ENCODE measurements at places on chromosomes 7 and 10. TPM values are rescaled to one million over a fixed set of nuclear protein-coding genes. Genes with fewer than 3 reads are reported as not detected.
A peak's percentile ranks its signal among the peaks of the same experiment; 100 is the strongest.

GTF2IRD1 gene
- total RNA-seq = 49.1 TPM

AKR1D1 gene
- total RNA-seq = not detected

FGFR2 gene
- total RNA-seq = 27.4 TPM

WNT8B gene
- total RNA-seq = not detected

- ATAC-seq = no peak
These were observed 45.1 kb upstream of the INHBA start for GRCh38 chr7:41747961-41748360.

GRCh38 chr10:96765406-96766240, 45.3 kb upstream of the PIK3AP1 start:
- ATAC-seq = peak; percentile 66

GRCh38 chr7:126535176-126535575, 717.6 kb downstream of the GRM8 start:
- ATAC-seq = no peak

GRCh38 chr7:18390535-18390907, 105.0 kb upstream of the HDAC9 start:
- no peak for ATAC-seq

- ATAC-seq = no peak
These were observed 16.6 kb upstream of the PDGFA start for GRCh38 chr7:536231-536630.

- ATAC-seq = no peak
These were observed 32.7 kb downstream of the MEST start for GRCh38 chr7:130524628-130525027.

DNA sequence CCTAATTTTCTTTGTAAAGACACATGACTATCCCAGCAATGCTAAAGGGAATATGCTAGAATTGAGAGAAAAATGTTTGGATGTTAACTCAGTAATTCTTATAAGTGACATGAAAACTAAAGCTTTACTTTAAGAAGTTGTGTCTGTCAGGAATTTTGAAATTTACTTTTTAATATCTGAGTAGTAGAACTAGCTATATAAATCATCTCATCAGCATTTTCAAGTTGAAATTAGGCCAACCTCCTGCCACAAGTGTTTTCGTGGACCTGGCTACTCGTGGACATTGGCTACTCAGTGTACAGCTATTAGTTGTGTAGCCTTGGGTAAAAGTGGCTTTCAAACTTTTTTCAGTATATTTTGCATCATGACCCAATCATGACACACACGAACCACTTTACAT, 70.5 kb downstream of the ADD3 start:
- ATAC-seq = no peak

- no peak for ATAC-seq
These were observed 143.2 kb downstream of the GRK5 start for GRCh38 chr10:119350502-119351097.

DNA sequence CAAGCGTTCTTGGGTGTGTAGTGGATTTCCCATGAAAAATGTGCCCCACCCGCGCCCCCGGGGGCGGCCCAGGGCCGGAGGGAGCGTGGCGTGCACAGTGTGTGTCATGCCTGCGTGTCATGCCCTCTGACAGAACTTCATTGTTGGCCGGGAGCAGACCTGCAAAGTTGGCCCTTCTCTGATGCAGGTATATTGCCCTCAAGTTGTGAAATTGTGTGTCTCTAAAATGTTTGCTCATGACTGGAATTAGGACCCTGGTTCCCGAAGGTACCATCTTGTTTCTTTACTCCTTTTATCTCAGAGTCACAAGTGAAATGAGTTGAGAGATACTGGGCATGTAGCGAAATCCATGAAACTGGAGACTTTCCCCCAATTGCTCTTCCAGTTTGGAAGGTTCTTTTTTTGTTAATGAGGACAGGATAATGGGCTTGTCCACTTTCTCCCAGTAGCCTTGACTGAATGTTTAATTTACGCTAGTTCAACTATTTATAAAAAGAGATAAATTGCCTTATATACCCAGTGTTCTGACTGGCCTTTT, 26.2 kb downstream of the ADK start:
- ATAC-seq = peak; percentile 74

GRCh38 chr10:14374745-14375445, 44.2 kb upstream of the FRMD4A start:
- ATAC-seq = no peak

- ATAC-seq = no peak
These were observed 1240.4 kb downstream of the GATA3 start for GRCh38 chr10:9294865-9295264.

Measured in esophagus mucosa (tissue), 1 donor.